Posterior vena cava (tissue), 2 donors: ENCODE measurements at places on chromosomes 5 and 9. TPM values are rescaled to one million over a fixed set of nuclear protein-coding genes. Genes with fewer than 3 reads are reported as not detected.

- no peak for DNase-seq
These were observed 759.2 kb downstream of the TLR4 start for GRCh38 chr9:118463419-118463818.

Gene CCL27
- total RNA-seq, result 0.33 TPM

Gene CCDC183
- 0.29 TPM for total RNA-seq

Gene FAM221B
- not detected for total RNA-seq

GRCh38 chr5:176787676-176788075 lies 22.7 kb upstream of the UNC5A start:
- DNase-seq, result no peak

DNA sequence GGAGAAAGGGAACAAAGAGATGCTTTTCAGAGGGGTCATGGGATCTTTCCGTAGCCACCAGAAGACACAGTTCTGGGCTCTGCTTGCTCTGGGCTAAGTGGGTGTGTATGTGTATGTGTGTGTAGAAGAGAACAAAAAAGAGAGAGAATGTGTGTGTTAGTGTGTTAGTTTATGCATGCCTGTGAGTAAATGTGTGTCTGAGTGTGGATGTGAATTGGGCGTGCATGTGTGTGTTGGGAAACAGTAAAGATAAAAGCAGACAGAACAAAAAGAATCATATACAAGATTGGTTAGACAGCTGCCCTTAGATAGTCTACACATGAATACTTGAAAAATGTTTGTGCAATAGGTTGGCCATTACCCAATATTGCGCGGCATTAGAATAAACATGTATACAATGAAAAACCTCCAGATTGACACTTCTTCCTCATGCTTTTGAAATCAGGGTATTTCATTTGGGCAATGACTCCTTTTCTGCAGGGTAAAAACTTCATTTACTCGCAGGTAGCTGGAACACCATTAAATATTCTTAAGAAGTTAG lies 36.5 kb upstream of the HSPA9 start:
- peak; percentile 16 for DNase-seq

DNA sequence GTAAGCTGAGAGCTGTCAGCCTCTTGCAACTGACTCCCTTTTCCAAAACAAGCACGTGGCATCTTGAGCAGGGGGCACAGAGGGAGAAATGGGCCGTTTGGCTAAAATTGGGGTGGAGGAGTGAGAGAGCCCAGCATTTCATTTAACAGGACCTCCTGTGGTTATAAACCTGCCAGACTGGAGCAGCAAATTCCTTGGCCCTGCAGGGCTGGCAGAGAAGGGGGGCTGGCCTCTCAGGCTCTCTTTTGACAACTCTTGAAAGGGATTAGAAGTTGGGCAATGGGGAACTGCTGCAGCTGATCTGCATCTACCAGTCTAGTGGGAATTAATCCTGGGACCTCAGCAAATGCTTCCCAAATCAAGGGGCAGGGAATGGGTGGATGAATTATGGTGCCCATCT lies 7.2 kb upstream of the POU4F3 start:
- no peak for DNase-seq
